Activated CD4-positive, CD25-positive, alpha-beta regulatory T cell treated with anti-CD3 and anti-CD28 coated beads, Interleukin-2, amount 50 U/mL, for 24 hours (primary cell): ENCODE measurements at places on chromosomes 7 and 10.

DNA sequence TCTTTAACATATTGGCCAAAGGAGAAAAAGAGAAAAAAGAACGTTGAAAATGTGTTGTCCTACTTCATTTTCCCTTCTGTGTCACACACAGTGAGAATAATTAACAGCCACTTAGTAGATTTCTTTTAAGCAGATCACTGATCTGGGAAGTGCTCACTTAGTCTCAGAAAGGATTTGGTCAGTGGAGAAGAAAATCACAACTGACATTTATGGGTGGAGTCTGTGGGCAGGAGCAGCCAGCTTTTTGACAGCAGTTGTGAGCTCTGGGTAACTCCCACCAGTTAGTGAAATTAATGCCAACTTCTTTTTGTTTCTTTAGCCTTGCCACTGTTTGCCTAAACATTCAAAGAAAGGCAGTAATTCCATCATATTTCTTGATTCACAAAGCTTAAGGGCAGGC is 49.7 kb downstream of the CDK14 start:
- ATAC-seq = no peak

DNA sequence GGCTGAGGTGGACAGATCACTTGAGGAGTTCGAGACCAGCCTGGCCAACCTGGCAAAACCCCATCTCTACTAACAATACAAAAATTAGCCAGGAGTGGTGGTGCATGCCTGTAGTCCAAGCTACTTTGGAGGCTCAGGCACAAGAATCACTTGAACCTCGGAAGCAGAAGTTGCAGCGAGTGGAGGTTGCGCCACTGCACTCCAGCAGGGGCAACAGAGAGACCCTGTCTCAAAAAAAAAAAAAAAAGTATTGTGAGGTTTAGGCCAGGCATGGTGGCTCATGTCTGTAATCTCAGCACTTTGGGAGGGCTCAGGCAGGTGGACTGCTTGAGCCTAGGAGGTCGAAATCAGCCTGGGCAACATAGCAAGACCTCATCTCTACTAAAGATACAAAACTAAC is 16.0 kb downstream of the TET1 start:
- no peak for ATAC-seq

GRCh38 chr10:3391657-3392056 is 219.1 kb upstream of the PITRM1 start:
- ATAC-seq = no peak

DNA sequence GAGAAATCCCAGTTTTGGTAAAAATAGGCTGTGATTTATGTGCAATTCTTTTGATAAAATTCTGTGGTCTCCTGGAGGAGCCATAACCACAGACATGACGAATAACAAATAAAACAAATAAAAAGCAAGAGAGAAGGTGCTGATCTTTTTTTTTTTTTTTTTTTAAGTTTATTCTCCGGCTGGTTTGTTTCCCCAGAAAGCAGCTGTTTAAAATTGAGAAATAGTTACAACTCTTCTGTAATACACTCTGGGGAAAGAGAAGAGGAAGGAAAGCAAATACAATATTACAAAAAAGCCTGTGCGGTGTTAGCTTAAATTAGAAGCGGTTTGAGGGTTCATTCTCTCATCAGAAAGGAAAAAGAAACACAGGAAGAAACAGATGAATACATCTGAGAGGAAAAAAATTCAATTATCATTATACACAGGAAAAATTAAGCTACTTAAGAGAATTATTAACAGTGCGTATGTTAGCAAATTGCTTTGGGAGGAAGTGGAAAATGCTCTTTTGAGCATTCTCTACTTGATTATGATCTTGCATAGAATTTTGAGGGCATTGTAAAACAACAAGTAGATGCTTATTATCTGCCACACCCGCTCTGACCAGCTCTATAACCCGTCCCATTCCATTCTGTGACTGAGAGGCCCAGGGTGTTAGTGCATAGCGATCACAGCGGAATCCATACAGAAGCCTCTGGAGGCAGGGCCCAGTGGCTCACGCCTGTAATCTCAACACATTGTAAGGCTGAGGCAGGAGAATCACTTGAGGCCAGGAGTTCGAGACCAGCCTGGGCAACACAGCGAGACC is 40.6 kb upstream of the WAC start:
- ATAC-seq = no peak

DNA sequence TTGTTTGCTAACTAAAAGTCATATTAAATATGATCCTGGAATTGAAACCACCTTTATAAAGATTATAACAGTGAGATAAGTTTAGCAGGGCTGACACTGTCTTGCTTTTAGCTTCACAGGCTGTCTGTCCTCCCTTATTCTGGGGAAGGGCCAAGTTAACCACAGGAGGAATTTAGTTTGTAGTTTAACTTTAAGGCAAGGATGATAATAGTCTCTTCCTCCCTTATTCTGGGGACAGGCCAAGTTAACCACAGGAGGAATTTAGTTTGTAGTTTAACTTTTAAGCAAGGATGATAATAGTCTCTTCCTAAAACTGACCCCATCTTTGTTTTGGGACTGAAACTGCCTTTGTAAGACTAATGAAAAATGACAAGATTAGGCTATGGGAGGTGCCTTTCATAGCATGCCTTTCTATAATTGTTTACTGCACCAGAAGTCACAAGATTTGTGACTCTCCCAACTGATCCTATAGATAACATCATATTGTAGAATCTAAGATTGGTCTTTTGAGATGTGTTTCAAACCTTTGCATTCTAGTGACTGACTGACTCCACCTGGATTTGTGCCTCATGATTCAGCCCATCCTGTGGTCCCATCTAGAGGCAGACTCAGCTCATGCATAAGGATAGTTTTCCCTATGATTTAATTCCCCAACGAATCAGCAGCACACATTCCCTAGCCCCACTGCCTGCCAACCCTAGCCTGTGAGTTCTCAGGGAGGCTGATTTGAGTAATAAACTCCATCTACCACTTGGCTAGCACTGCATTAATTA is 212.0 kb downstream of the MAGI2 start:
- no peak for ATAC-seq

DNA sequence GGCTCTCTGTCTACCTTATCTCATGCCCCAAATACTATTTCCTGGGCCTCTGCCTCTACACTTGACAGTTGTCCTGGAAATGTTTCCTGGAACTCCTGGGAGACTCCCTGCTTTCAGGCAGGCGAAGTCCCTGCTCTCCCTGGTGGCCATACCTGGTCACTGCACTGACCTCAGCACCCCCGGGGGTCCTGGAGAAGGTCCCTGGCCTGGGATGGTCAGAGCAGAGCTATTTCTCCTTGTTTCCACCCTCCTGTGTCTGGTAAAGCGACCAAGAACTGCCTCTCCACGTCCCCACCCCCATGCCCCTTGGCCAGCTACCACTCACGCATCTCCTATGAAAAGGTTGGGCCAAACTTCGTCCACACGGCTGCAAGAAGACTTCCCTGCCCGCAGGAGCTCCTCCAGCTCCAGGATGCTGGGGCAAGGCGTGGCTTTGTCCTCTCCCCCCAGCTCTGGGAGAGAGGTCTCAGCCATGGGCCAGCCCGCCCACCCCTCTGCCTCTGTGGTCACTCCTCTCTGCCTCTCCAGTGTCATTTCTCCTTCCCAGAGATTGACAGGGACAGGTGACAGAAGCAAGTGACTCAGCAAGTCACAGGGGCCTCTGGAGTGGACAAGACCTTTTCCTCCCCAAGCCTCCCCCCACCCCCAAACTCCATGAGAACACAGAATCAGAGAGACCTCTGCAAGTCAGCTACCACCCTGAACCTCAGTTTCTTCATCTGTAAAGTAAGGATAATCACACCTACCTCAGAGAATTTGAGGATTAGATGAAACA is 2.6 kb upstream of the SAMD8 start:
- ATAC-seq = no peak

- ATAC-seq = no peak
These were observed 341.2 kb upstream of the STEAP1 start for GRCh38 chr7:89813081-89813480.

DNA sequence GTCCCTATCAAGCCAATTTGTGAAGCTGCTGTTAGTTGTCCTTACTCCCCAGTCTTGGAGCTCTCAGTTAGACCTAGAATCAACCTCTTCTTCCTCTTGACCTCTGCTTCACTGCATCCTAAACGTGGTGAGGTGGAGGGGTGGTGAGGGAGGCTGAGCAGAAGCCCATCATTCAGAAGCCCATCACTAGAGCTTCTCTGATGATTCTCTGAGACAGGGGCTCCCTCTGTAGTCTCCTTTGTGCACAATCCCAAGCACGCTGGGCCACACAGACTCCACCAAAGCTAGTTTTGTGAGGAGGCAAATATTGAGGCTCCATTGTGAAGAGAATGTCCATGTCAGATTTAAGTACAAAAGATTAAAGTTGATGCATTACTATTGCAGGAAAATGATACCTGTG is 163.8 kb upstream of the PRSS1 start:
- ATAC-seq = no peak
